Type B pancreatic cell (in vitro differentiated cells): ENCODE measurements at places on chromosomes 3 and 15.

GRCh38 chr3:149421764-149422163, 44.3 kb upstream of the TM4SF1 start:
- no peak for DNase-seq

GRCh38 chr15:94040541-94041248, 190.7 kb upstream of the MCTP2 start:
- DNase-seq = no peak

DNA sequence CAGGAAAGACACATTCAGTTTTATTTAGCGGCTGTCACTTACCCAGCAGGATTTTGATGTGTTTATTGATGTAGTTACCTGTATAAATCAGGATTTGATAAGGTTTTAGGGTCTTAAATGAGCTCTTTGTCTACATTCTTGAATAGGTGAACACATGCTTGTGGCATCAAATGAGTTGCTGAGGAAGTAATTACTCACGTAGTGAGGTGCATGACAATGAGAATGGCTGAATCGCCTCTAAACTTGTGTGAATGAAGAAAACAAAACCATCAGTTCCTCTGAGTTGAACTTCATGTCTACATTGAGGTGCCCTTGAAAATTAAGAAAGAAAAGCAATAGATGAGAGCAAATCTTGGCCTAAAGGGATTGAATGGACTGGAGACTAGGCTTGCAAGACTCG, 245.6 kb upstream of the SATB1 start:
- DNase-seq = no peak

GRCh38 chr3:60514866-60515265, 736.4 kb downstream of the FHIT start:
- DNase-seq = no peak

GRCh38 chr15:74307827-74308811, 59.3 kb downstream of the CYP11A1 start:
- DNase-seq = no peak

DNA sequence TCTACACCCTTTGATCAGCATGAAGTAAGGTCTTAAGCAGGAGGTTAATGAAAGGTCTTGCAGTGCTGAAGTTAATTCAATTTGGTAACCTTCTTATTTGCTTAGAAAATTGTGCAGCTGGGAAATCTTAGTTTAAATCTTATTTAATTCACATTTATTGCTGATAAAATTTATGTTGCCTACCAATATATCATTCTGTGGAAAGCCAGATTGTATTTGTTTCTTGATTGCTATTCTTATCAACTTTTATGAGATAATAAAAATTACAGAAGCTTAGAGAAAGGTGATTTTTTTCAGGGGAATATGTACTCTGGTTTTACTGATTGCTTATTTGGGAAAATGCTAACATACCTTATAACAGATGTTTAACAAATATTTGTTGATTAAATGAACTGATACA, 64.0 kb upstream of the PAQR5 start:
- no peak for DNase-seq

- no peak for DNase-seq
These were observed 122.2 kb downstream of the ANXA2 start for GRCh38 chr15:60275624-60276023.

DNA sequence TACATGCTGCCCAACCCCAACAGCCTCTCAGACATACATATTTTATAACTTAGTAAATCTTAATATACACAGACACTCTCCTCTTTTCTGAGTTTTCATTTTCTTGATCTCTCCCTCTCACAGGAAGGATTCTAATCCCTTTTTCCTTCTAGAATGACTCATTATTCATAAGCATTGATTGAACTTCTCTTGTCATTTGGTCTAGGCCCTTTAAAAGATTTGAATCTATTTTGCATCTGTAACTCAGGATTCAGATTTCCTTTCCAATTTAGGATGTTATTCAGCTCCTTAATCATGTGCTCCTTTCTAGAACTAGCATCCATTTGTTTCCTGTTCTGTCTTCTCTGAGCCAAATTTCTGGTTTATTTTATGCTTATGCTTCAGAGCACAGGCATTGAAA, 624.5 kb upstream of the SGO1 start:
- DNase-seq = no peak

DNA sequence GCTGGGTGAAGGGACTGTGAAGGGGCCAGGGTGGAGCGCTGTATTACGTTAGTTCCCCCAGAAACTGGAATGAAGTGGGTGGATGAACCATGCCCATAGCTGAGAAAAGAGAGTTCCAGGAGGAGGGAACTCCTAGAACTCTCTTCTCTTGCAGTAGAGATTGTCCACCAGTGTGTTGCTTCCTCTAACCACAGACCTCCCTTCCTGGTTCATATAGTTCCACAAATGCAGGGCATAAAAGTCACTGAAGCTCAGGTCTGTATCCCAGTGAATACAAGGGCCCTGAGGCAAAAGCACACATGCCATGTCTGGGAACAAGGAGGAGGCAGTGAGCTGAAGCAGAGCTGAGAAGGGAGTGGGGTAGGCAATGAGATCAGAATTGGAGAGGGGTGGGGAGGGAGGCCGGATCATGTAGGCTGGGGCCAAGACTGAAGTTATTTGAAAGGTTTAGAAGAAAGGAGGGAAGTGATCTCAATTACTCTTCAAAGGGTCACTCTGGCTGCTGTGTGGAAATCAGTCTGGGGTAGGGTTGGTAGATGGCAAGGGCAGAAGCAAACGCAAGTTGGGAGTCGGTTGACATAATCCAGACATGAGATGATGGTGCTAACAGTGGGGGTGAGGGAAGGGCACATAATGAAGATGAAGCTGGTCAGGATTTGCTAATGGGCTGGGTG, 6.5 kb downstream of the A4GNT start:
- no peak for DNase-seq

- no peak for DNase-seq
These were observed 229.9 kb upstream of the LRTM1 start for GRCh38 chr3:55157731-55158130.

GRCh38 chr3:126287536-126288241, 69.5 kb downstream of the KLF15 start:
- no peak for DNase-seq

GRCh38 chr3:8324747-8325146, 176.9 kb upstream of the LMCD1 start:
- DNase-seq = no peak

DNA sequence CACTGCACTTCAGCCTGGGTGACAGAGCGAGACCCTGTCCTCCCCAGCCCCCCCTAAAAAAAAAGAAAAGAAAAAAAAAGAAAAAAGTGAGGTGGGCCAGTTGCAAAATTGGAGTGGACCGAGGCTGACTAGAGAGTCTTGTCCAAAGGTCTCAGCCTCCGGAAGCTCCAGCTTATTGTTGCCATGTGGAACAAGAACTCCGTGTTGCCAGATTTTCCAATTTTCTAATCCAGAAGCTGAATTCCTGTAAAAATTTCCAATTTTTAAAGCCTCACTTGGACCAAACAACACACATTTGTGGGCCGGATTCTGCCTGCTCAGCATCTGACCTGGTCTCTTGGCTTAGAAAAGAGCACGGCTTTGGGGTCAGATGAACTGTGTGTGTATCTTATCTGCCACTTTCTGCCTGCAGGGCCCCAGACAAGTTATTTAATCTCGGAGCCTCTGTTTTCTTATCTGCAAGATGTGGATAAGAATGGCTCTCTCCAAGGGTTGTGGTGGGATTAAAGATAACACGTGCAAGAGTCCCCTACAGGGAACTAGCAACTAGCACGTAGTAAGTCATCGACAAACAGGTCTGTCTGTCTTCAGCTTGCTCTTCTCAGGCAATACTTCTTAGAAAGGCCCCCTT, 73.7 kb upstream of the TLE3 start:
- no peak for DNase-seq

DNA sequence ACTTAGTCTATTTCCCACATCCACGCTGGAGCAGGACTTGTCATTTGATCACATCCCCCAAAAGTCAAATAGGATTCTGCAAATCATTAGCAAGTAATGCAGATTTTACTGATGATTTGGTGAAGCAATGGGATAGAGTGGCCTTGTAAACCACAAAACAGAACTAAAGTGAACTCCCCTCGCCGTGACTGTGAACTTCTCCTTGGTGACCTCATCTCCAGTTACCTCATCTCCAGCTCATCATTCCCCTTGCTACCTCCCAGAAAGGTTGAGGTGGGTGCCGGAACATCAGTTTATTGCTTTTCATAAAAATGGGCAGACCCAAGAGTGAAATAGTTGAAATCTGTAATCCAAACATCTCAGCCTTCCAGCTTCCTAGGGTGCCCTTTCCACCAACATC, 36.7 kb upstream of the ADPGK start:
- no peak for DNase-seq

DNA sequence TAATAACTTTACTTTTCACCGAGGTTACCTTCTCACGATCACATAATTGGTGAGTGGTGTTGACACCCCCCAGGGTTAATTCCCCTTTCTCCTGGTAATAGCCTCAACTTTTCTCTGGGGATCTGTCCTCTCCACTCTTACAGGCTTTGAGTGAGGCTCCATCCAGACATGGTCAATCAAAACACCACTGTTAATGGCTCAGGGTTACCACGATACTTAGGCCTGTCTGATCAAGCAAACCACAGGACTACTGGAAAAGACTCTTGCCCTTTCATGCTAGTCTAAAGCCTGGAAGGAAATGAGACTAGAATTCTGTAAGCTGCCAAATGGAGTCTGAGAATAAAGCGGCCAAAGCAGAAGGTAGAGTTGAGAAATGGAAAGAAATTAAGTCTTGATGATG, 56.5 kb upstream of the STT3B start:
- DNase-seq = no peak
